ENCODE measurements at places on chromosomes 11 and 22.
A peak's percentile ranks its signal among the peaks of the same experiment; 100 is the strongest.

DNA sequence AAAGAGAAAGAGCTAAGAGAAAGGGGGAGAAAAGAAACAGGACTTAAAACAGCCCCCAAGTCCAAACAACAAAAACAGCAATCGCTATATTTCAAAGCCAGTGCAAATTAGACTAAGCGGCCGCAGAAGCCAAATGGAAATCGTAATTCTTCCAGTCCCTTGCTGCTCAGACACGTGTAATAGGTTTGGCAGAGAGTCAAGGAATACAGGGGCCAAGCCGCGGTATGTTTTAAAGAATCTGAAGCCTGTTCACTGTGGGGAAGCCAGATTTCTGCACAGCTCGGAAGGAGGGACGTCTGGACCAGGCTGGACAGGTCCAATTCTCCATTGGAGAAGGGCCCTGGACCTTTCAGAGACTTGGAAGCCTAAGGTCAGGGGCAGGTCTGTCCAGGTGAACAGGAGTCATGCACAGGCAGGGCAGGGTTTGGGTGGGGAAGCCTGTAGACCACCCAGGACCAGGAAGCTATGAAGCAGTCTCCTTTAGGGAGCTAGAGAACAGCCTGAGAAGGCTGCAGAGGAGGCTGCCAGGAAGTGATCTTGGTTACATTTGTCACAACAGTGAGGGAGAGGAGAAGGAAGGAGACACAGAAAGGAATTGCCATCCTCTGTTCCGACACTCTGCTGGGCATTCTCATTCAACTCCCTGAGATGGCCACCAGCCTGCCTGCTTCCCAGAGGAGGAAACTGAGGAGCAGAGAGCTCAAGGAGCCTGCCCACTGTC, 265.5 kb upstream of the ISX start:
- no peaks in the 10 kb centered on the region for H3K36me3 ChIP-seq
- no peak for DNase-seq
- H3K27ac ChIP-seq, result no peak overlapping the region
- H3K4me1 ChIP-seq, result no peaks in the 10 kb centered on the region
- no peaks in the 10 kb centered on the region for H3K27me3 ChIP-seq
- no peak overlapping the region for H3K4me3 ChIP-seq

GRCh38 chr11:23789200-23789853, 707.5 kb upstream of the LUZP2 start:
- DNase-seq, result no peak
- no peak overlapping the region for H3K4me3 ChIP-seq
- 0 out of 2 replicates have a peak, but pooled peaks cover 3% of the 10 kb centered on the region for H3K4me1 ChIP-seq
- H3K27me3 ChIP-seq, result no peaks in the 10 kb centered on the region

- peaks cover 19% of the 10 kb centered on the region for H3K4me1 ChIP-seq
- H3K36me3 ChIP-seq, result no peaks in the 10 kb centered on the region
- no peak for DNase-seq
- H3K4me3 ChIP-seq, result no peak overlapping the region
- no peak overlapping the region for H3K27ac ChIP-seq
Measured at GRCh38 chr11:45662665-45663485, 2.5 kb downstream of the CHST1 start.

DNA sequence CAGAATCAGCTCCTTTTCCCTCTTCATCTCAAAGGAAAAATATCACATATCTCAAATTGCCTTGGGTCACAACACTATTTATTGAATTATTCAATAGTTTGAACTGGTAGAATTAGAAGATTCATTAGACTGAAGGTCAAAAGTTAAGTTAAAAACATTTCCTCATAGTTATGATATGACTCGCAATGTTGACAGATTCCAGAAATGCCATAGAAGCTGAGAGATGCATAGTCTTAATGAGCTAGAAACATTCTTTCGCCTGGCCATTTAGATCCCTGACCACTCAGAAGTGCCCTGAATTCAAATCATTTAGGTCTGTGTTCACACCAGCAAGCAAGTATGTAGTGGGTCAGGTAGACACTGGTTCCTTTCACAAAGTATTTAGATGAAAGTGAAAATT, 44.4 kb downstream of the FAT3 start:
- H3K27ac ChIP-seq, result peak overlapping the region; percentile 92
- no peaks in the 10 kb centered on the region for H3K27me3 ChIP-seq
- peaks cover 25% of the 10 kb centered on the region for H3K4me1 ChIP-seq
- H3K4me3 ChIP-seq, result no peak overlapping the region
- peak; percentile 72 for DNase-seq

GRCh38 chr22:42608136-42608822, 6.4 kb downstream of the POLDIP3 start:
- H3K27ac ChIP-seq, result peak overlapping the region; percentile 53
- peak; percentile 72 for DNase-seq
- H3K4me3 ChIP-seq, result peak overlapping the region; percentile 9
- H3K36me3 ChIP-seq, result peaks cover 63% of the 10 kb centered on the region
- H3K27me3 ChIP-seq, result no peaks in the 10 kb centered on the region

- no peak overlapping the region for H3K27ac ChIP-seq
- peaks cover 64% of the 10 kb centered on the region for H3K36me3 ChIP-seq
- no peaks in the 10 kb centered on the region for H3K4me1 ChIP-seq
- H3K27me3 ChIP-seq, result no peaks in the 10 kb centered on the region
- no peak for DNase-seq
Measured at GRCh38 chr11:57417056-57417455, 9.9 kb downstream of the SLC43A3 start.

DNA sequence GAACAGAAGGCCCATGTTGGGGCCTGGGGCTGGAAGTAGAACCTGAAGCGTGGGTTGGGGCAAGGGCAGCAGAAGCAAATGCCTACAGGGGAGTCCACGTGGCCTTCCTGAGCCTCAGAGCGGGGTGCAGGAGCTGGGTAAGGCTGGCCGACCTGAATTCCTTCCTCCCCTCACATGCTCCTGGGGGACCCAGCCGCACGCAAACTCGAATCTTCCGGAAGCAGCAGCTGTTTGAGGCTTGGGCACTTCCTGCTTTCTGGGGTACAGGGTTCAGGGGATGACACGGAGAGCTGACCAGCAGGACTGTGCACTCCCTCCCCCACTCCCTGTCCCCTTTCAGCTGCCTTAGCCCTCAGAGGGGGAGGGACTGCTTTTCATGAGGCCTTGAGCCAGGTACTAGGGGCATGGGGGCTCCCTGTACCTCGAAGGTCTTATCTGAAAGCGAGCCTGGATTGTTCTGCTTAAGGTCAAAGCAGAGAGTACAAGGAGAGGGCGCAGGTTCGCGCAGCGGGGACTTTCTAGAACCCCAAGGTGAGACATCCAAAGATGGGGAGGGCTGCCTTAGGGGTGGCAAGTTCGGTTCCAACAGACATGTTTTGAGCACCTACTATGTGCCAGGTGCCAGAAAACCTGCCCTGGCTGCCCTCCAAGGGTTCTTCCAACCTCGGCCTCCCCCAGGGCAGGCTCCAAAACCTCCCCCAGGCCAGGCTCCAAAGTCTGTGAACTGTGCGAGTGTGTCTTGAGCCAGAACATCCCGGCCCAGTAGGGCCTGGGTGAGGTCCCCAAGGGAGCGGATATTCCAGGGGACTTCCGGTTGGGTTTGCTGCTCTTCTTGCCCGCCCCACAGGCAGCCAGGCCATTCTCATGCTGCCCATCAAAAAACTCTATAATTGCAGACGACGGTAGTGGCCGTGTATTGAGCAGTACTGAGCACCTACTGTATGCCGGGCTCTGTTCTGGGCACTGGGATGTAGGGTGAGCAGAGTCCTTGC, 1.7 kb downstream of the NCF4 start:
- no peak for DNase-seq
- no peaks in the 10 kb centered on the region for H3K36me3 ChIP-seq
- H3K4me1 ChIP-seq, result no peaks in the 10 kb centered on the region
- peaks cover 14% of the 10 kb centered on the region for H3K27me3 ChIP-seq
